ENCODE measurements at places on chromosomes 7 and 10. TPM values are rescaled to one million over a fixed set of nuclear protein-coding genes. Genes with fewer than 3 reads are reported as not detected.

MACC1 gene
- total RNA-seq: not detected

ZYX gene
- total RNA-seq: 78.8 TPM

HOXA5 gene
- not detected for total RNA-seq

MYO1G gene
- total RNA-seq: 252 TPM

GRCh38 chr10:35924759-35925158, 282.7 kb upstream of the FZD8 start:
- no peak overlapping the region for H3K27ac ChIP-seq
- no peaks in the 10 kb centered on the region for H3K4me1 ChIP-seq
- DNase-seq: no peak
- no peak overlapping the region for H3K4me3 ChIP-seq
- H3K36me3 ChIP-seq: no peaks in the 10 kb centered on the region

- H3K27ac ChIP-seq: no peak overlapping the region
- no peak for DNase-seq
- H3K27me3 ChIP-seq: no peaks in the 10 kb centered on the region
- no peak overlapping the region for H3K4me3 ChIP-seq
Observed at GRCh38 chr7:151134743-151135524, 32.6 kb downstream of the GBX1 start.

GRCh38 chr7:2717293-2718261, 29.6 kb downstream of the AMZ1 start:
- peak overlapping the region; percentile 84 for H3K27ac ChIP-seq
- peaks cover 22% of the 10 kb centered on the region for H3K36me3 ChIP-seq
- H3K4me1 ChIP-seq: peaks cover 74% of the 10 kb centered on the region
- H3K27me3 ChIP-seq: peaks cover 12% of the 10 kb centered on the region
- peak overlapping the region; percentile 48 for H3K4me3 ChIP-seq

All from activated T-helper 1 cell treated with anti-CD3 and anti-CD28 coated beads, Interleukin-12 subunit alpha, Interleukin-12 subunit beta, Interleukin-2, Interleukin-4 antibody, amounts not matched to agents 30 ng/mL and 10 ng/mL and 1 ng/mL, durations not matched to agents 14 hours and 24 hours and 36 hours (primary cell).